Right lobe of liver (tissue), 6 donors: ENCODE measurements at places on chromosomes 1 and 21. TPM values are rescaled to one million over a fixed set of nuclear protein-coding genes. Genes with fewer than 3 reads are reported as not detected.

Gene IRF6
- total RNA-seq = 31.7 TPM

Gene MAN1C1
- total RNA-seq = 16.9 TPM

Gene GSTM1
- total RNA-seq = 248 TPM

Gene MNDA
- total RNA-seq = 5.4 TPM

Gene FLG2
- not detected for total RNA-seq

Gene HDAC1
- 24.0 TPM for total RNA-seq

Gene KIF14
- 0.43 TPM for total RNA-seq

Gene AMY1B
- not detected for total RNA-seq

Gene RXRG
- not detected for total RNA-seq

Gene OR2T11
- not detected for total RNA-seq

Gene OR2T29
- not detected for total RNA-seq

DNA sequence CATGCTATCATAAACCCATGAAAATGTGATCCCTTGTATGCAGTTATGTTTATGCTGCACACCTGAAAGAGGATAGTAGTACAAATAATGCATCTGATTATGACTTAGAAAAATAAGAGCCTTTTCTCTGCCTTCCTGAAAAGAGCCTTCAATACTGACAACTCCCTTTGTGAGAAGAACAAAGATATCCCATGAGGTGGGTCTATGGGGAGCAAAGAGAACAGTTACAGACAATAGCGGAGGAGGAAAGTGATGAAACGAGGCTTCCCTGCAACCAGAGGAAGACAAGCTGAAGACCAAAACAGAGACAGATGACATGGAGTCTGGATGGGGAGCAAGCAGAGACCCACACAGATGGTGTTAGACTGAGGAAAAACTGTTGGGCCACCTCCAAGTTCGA, 598.3 kb upstream of the PLXNA2 start:
- DNase-seq = no peak

GRCh38 chr1:190244406-190244805, 233.3 kb downstream of the BRINP3 start:
- DNase-seq = no peak

GRCh38 chr1:20164694-20165202, 21.1 kb upstream of the UBXN10 start:
- peak; percentile 58 for DNase-seq

DNA sequence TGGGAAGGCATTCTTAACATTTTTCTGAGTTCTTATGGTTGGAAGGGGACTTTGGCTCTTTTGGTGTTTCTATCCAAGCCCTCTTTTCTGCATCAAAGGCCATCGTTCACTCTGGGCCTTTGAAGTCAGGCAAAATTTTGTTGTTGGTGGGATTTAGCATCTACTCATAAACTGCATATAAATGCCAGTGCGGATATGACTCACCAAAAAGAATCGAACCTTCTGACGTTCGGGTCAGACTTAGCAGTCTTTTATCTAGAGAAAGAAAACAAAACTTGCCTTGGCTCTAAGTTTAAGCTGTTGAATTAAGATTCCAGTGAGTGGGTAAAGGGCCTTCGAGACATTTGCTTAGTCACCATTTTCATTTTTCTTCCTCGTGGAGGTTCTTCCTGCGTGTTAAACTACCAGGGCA, 51.4 kb downstream of the EVA1C start:
- DNase-seq = no peak

DNA sequence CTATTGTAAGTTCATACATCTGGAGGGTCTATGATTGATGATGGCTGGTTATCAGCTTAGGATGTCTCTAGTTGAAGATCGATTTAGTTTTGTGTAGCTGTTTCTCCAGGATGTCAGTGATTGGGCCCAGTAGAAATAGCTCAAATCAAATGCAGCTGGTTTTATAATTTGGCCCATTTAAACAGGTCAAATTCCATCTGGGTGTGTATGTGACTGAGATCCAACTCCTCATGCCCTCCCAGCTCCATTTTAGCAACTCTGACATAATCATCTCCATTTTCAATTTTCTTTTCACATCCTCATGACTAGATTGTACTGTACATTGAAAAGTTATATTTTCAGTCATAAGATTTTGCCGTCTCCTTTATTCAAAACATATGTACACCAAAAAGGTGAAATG, 99.2 kb downstream of the TPR start:
- no peak for DNase-seq

GRCh38 chr1:56931686-56932085, 34.1 kb downstream of the C8B start:
- DNase-seq = no peak

- DNase-seq = no peak
Measured at GRCh38 chr1:228804640-228805413, 69.5 kb downstream of the RHOU start.

DNA sequence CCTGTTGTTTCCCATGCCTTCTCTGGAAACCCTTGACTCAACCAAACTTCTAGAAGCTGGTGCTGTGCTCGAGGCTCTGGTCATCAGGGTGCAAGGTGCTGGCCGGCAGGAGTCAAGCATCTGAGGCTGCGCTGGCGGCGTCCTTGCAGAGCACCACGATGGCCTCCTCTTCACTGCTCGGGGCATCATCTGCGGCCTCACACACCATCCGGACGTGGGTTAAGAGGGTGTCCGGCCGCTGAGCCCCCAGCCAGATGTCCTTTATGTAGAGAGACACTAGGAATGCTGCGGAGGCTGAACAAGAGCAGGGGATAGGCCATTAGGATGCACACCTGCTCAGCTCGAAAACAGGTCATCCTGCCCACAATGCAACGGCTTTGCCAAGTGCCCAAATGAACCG, 16.2 kb downstream of the MRAP start:
- no peak for DNase-seq

DNA sequence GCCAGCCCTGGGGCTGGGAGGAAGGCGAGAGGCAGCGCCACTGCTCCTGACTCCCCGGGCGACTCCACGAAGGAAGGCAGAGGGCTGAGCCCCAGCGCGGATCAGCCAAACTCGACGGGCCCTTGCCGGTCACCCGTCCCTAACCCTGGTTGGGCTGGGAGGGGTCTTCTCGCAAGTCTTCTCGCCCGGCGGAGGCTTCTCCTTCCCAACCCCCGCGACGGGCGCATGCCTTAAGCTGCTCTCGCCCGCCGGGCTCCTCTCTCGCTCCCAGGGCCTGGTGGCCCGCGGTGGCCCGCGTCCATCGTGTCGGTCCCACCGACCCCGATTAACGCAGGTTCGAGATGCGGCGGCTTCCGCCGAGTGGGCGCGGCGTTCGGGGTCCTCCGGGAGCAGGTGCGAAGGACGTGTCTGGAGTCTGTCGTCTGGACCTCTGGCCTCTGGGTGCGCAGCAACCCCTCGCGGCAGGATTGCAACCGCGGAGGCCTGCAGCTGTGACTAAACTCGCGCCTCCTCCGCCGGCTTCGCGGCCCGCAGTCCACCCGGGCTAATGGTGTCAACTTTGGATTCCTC, 29.0 kb upstream of the PPM1J start:
- no peak for DNase-seq

DNA sequence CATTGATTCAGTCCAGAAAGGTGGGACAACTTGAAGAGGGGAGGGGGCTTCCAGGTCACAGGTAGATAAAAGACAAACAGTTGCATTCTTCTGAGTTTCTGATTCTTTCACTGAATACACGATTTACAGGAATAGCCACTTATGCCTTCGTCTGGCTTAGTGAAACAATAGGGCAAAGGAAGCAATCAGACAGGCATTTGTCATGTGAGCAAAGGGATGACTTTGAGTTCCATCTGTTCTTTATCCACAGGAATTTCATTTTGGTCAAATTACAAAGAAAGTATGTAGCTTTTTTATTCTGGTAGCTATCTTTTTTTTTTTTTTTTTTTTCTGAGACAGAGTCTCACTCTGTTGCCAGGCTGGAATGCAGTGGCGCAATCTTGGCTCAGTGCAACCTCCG, 202.5 kb downstream of the TTLL7 start:
- no peak for DNase-seq

DNA sequence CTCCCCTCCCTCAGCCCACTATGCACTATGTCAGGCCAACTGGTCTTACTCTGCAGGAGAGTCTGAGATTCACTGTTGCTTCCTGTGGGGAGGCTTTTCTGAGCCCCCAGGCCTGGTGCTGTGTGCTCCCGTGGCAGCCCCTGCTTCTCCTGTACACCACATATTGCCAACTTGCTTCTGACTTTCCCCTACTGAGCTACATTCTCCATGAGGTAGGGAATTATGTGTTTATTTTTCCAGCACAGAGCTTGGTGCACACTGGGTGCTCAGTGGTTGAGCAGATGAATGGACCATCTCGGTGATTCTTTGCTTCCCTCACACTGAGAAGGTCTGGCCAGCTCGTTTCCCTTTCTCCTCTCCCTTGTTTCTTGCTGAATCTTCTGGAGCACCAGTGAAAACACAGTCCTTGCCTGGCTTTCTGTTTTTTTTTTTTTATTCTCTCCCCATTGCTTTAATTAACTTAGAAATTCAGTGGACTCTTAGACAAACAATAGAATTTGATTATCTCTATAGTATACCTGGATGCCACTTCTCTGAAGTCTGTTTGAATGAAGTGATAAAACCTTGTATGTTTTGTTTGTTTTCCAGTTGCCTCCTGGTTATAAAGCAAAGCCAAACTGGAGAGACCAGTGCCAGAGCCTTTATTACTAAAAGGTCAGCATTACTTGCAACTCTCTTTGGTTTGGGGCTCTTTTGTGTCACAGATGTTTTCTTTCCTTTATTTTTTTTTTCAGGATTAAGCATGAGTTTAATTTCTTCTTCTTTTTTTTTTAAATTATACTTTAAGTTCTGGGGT, 50.3 kb upstream of the CNIH3 start:
- no peak for DNase-seq

DNA sequence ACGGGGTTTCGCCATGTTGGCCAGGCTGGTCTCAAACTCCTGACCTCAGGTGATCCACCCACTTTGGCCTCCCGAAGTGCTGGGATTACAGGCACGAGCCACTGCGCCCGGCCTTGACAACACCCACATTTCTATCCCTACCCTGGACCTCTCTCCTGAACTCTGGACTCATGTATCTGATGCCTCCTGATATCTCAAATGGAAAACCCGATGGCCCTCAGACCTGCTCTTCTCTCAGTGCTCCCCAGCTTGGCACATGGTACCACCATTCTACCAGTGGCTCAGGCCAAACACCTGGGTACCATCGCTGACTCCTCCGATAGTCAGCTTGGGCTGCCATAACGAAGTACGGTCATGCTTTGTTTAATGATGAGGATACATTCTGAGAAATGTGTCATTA, 8.5 kb upstream of the RHBG start:
- no peak for DNase-seq

DNA sequence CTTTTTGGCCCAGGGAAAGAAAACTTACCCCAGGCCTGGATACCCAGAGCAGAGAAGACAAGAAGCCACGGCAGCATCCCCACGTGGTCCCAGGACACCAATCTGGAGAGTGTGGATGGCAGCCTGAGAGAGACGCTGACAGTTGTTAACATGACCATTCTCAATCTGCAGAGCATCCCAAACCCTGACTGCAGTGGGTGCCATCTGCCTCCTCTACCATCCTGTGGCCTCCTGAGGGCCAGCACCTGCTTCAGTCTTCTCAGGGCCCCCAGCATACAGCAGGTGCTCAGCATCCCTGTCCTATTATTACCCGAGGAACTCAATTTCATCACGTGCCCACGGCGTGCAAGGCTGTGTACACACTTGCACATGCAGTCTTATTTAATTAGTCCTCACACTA, 785 bp downstream of the PGLYRP4 start:
- DNase-seq = no peak

DNA sequence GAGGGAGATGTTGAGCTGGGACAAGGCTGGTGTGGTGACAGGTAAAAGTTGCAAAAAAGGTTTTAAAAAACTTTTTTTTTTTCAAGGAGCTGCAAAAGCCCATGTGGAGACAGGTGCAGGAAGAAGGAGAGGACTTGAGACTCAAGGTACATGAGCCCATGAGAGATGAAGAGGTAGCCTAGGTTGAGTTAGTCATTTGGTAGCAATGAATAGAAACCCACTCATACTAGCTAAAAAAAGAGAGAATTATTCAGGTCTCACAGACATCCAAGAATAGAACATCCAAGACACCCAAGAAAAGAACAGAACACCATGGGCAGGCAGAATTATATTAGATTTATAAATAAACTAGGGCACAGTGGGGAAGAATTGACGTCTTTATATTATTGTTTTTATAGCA, 65.1 kb downstream of the PCP4 start:
- DNase-seq = no peak

- DNase-seq = peak; percentile 97
Measured at GRCh38 chr1:44739307-44740178, at the start of gene KIF2C. TSS of gene KIF2C (plus strand) at chr1:44739837. CDS start at chr1:44739933, 96 bp downstream.

DNA sequence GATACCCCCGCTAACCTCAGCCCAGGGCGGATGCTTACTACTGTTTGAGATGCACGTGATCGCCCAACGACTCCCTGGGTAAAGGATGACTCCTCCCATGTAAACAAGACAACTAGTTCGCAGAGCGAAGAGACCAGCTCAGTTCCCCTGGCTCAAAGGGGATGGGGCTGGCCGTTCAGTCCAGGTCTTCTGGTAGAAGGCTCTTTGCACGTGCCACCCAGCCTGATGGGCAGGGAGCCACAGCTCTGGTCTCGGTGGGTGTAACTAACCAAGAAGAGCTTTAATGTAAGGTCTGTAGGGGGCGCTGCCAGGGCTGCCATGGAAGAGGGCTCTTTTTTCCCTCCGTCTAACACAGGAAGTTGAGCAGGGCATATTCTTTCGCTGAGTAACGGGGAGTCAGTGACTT, 49.4 kb upstream of the PARP1 start:
- DNase-seq = no peak

DNA sequence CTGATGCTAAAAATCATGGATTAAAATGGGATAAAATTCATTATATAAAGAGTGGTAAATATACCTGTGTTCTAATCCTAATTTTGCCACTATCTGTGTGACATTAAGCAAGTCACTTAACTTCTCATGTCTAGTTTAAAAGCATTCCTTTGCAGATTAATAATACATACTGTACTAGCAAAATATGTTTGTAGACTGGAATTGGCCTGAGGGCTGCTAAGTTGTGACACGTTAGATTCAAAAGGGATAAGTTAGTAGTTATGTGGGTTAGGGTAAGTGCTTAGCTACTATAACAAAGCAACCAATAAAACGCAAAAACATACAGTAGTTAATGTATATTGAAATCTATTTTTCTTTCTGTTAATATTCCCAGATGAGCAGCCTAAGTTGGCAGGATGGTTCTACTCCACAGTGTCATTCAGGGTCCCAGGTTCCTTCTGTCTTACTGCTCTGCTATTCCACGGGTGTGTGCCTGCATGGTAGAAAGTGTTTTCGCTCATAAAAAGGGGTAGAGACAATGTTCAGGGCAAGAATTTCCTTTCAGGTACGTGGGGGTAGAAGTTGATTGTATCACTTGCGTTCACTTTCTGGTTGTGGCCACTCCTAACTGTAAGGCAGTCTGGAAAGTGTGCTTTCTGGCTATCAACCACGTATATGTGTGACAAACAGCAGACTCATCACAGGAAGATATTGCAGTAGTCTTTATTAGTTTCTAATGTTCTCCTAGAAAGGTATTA, 239.8 kb downstream of the NFIA start:
- no peak for DNase-seq

DNA sequence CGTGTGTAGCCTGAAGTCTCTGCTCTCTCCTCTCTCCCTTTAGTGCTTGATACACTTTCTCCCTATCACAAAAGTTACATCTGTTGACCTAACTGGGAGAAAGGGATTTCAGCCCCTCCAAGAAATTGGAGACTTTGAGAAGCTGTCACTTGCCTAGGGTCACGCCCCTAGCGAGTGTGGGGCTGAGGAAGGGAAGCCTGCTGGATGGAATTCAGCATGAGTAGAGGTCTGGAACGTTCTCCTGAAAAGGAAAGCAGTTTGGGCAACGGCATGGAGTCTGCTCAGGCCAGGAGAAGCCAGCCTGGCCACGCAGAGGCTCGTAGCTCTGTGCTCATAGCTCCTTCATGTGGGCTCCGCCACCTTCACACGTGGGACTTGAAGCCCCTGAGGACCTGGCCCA, 22.4 kb downstream of the COL16A1 start:
- no peak for DNase-seq
